ENCODE measurements at places on chromosomes 2 and 18. TPM values are rescaled to one million over a fixed set of nuclear protein-coding genes. Genes with fewer than 3 reads are reported as not detected.

DNA sequence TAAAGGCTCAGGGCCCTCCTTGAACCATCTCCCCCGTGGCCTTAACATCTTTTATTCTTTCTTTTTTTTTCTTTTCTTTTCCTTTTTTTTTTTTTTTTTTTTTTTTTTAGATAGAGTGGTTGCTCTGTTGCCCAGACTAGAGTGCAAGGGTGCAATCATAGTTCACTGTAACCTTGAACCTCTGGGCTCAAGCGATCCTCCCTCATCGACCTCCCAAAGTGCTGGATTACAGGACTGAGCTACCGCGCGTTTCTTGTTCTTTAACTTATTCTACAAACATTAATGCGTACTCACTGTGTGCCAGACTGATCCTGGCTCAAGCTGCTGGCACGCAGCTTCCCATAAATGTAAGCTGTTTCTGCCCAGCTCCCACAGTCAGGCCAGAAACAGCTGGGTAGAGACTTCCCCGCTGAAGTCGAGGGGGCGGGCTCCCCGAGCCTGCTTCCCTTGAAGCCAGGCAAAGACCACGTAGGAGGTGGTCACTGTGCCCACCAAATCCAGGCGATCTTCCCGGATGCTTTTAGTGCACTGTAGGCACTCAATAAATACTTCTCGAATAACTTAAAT, 29.2 kb upstream of the ATP6V1B1 start:
- ATAC-seq, result no peak

- peak; percentile 66 for ATAC-seq
Measured at GRCh38 chr18:25814841-25815458, 275.5 kb downstream of the SS18 start.

ANKRD53 gene
- not detected for total RNA-seq

DNA sequence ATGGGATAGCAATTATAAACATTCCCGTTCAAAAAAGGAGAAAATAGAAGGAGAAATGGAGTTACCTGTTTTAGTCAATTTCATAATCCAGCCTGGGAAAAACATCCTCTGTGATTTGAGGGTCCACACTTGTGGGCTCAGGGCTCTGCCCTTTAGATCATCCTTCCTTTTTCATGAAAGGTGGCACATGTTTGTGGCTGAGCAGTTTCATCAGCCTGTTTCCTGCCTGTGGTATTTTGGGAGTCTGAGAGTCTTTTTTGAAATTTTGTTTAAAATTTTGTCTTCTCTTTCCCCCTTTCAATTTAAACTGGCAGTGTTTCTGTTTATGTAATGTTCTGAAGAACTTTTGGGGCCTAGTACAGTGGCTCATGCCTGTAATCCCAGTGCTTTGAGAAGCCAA, 84.0 kb downstream of the KIAA1328 start:
- no peak for ATAC-seq

DNA sequence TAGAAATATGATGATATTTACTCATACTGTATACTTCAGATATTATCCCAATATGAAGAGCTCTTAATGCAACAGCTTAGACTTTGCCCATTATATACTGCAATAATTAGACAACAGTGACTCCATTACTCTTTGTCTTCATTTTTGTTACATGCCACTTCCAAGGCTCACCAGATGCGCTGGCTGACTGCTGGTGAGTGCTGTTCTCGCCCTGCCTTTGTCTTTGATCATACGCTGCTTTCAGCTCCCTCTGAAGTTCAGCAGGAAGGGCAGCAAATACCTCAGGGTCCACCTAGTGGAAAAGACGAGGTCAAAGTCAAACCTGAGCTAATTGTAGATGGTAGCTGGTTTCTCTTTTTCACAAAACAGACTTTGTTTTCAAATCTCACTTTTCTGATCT, 66.3 kb downstream of the EIF5B start:
- ATAC-seq, result no peak

DNA sequence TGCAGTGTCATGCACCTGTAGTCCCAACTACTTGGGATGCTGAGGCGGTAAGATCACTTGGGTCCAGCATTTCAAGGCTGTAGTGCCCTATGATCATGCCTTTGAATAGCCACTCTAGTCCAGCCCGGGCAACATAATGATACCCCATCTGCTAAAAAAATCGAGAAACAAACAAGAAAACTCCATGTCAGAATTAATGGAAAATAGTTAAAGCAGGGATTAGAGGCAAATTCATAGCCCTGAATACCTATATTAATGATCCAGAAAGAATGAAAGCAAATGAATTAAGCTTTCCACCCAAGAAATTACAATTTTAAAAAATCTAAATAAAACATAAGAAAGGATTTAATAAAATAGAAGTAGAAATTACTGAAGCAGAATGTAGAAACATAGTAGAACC, 143.0 kb downstream of the MYO3B start:
- ATAC-seq, result no peak

DNA sequence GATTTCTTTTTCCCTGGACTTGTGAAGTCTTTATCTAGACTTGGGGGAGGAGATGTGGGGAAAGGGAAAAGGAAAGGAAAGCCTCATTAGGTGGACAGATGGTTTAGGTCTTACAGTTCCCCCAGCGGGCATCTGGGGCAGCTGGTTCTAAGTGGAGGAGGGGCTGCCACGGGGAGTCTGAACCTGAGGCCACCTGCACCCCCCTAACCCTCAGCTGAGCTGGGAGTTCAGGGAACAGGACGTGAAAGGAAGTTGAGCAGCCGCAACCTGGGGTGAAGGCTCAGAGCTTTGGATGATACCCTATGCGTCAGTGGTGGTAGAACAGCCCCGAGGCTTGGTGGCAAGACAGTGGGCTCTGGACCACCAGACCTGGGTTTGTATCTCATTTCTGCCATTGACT, 26.8 kb downstream of the ITM2C start:
- no peak for ATAC-seq

DNA sequence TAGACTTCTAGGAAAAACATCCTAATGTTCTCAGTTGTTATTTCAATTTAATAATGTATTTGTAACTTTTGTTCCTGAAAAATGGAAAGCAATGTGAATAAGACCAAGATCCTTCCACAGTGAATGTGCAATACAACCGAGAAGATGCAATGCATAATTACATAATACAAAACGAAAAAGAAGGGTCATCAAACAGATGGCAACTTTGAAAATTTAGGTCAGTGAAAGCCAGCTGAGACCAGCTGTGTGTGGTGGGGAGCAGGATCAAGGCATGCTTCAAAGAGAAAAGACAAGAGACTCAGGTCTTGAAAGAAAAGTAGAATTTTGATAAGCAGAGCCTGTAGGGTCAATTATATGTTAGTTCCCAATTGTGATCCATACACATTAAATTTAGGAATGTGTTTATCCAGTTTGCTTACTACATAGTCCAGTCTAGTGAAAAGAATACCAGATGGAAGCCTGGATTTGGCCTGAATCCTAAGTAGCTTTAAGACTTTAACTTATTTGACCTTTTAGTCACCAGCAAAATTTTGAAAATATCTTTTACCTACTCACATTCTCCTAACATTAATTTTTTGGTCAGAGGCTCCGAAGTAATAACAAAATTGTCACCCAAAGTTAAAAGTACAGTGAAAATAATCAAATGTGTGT, 93.7 kb downstream of the COBLL1 start:
- ATAC-seq, result no peak

GRCh38 chr2:234044157-234044556, 6.3 kb upstream of the SPP2 start:
- no peak for ATAC-seq

RABL2A gene
- 14.2 TPM for total RNA-seq

DNA sequence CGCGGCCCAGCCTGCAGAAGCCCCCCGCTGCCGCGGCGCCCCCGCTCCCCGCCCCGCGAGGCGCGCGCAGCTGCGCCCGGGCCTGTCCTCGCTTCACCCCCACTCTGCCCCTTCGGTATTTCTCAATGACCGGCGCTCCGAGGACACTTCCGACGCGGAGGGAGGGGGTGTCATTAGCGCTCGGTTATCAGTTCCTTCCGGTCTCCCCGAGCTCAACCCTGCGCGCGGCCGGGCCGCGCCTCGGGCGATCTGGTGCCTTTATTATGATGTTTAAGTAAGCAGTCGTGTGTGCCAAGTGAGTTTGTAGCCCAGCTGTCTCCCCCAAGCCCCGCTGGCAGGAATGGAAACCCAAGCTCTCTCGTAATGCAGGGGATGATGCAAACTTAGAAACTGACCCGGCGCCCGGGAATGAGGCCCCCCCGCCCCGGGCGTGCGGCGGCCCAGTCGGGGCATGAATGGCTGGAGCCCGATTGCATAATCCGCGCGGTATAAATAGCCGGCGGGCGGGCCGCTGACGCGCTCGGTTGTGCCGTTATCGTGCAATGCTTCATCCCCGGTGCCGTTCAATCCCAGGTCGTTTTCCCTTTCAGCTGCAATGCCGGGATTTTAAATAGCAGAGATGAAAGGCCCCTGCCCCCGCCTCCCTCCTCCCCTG, 3.9 kb upstream of the SPRED2 start:
- peak; percentile 27 for ATAC-seq

GRCh38 chr2:127535422-127535901, at the start of gene MYO7B:
MYO7B (plus strand) TSS chr2:127535683; CDS start chr2:127559723, 24,040 bp downstream.
- no peak for ATAC-seq

RAX gene
- 0.24 TPM for total RNA-seq

DNA sequence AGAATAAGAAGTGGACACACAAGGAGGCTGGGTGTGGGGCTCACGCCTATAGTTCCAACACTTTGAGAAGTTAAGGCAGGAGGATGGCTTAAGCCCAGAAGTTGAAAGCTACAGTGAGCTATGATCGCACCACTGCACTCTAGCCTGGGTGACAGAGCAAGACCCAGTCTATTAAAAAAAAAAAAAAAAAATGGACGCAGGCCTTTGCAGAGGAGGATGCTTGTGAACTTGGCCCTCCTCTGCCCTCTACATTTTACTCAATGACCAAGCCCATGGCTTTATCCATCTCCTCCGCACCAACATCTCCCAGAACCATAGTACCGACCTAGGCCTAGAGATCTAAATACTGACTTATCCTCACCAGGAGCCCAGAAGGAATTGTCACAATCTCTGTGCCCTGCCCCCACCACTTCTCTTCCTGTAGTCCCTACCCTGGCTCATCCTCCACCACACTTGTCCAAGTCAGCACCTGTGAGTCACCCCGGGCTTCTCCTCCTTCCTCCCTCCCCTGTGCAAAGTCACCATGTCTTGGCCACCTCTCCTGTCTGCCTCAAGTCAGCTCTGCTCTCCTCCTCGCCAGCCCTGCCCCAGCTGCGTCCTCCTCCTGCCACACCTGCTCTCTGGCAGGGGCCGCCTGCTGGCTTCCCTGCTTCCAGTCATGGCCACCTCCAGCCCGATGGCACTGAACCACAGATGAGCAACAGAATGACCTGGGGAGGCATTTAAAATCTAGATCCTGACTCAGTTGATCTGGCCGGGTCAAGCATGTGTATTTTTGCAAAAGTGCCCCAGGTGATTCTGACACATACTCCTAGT, 35.8 kb upstream of the ASPRV1 start:
- ATAC-seq, result peak; percentile 95

- no peak for ATAC-seq
Measured at GRCh38 chr2:85737961-85738360, 15.8 kb upstream of the ATOH8 start.

MATN3 gene
- total RNA-seq, result not detected

DNA sequence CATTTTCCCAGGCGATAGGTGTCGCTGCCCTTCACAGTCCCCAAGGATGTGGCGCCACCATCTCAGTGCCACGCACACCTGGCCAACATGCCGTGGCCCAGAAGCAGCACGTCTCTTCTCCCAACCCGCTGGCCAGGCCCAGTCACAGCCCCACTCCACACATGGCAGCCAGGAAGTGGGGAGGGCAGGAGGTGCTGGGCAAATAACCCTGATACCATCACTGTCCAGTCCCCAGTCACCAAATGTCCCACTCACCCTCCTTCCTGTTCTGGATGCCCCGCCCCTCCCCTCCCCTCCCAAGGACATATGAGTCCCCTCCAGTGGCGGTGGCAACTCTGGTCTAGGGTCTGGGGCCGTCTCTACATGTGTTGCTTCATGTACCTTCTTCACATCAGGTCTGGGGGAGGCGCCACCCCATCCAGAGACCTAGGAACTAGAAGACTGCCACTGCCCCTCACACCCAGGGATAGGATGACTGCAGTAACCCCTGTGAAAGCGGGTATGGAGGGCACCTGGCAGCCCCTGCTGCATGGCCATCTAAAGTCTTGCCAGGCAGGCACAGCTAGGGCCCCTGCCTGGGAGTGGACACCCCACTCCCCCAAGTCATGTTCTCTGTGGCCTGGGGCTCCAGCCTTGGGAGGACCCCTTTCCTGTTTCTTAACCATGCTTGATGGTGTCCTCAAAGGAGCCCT, 7.3 kb upstream of the CAPN10 start:
- ATAC-seq, result peak; percentile 12

IL36B gene
- total RNA-seq, result not detected

DNA sequence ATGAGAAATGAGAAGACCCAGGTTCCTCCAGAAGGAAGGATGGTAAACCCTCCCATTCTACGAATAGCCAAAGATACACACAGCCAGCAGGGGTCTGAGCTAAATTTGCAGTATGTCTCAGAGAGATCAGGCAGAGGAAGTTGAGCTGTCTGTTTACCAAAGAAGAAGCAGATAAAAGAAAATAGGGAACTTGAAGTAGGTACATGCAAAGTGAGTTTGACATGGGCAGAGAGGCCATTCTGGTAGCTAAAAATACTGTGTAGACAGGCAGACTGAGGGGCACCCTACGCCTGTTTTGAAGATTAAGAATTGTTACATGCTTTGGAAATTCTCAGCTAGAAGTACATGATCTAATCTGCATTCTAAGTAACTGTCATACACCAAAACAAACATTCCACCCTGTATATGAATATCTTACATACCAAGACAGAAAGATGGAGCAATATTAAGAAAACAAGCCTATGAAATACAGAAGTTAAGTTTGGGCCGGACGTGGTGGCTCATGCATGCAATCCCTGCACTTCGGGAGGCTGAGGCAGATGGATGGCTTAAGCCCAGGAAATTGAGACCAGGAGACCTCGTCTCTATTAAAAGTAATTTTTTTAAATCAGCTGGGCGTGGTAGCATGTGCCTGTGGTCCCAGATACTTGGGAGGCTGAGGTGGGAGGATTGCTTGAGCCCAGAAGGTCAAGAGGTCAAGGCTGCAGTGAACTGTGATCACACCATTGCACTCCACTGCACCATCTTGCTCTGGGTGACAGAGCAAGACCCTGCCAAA, 157.9 kb downstream of the ANKRD44 start:
- peak; percentile 22 for ATAC-seq

RTKN gene
- total RNA-seq, result 3.1 TPM

POTEF gene
- not detected for total RNA-seq

VAMP8 gene
- total RNA-seq, result 124 TPM

GRCh38 chr2:168729455-168729854, 73.0 kb upstream of the NOSTRIN start:
- no peak for ATAC-seq

IFIH1 gene
- 26.7 TPM for total RNA-seq
